A549 treated with Mapracorat at 1 μM for 4 hours (cell line): ENCODE measurements at places on chromosomes 11 and 22. TPM values are rescaled to one million over a fixed set of nuclear protein-coding genes. Genes with fewer than 3 reads are reported as not detected.

The SCGB1A1 gene
- not detected in 5 replicates for total RNA-seq

The RBMXL2 gene
- not detected in 5 replicates for total RNA-seq

The TEAD1 gene
- 43.7 to 83.0 TPM (median 66.6 TPM) in 5 replicates for total RNA-seq

The GNAZ gene
- total RNA-seq: 2.3 to 2.9 TPM (median 2.5 TPM) in 5 replicates

The OR51I1 gene
- not detected in 5 replicates for total RNA-seq

The SMTNL1 gene
- total RNA-seq: not detected in 5 replicates

The OR52I1 gene
- not detected in 5 replicates for total RNA-seq

The SCN4B gene
- 0.02 to 0.05 TPM (median 0.03 TPM) in 3 of 5 replicates, not detected in the others for total RNA-seq

The DMC1 gene
- total RNA-seq: 1.9 to 6.7 TPM (median 2.9 TPM) in 5 replicates

The PGA3 gene
- total RNA-seq: not detected in 5 replicates

The VSIG10L2 gene
- total RNA-seq: not detected in 5 replicates

The TUG1 gene
- 25.1 to 29.3 TPM (median 26.6 TPM) in 5 replicates for total RNA-seq

The TSPAN18 gene
- total RNA-seq: 2.3 to 3.1 TPM (median 2.9 TPM) in 5 replicates

The KRTAP5-1 gene
- not detected in 5 replicates for total RNA-seq

The SGSM1 gene
- total RNA-seq: 0.24 to 0.76 TPM (median 0.58 TPM) in 5 replicates

The NCAM1 gene
- 0.33 TPM in 1 of 5 replicates, not detected in the others for total RNA-seq

The IGLL1 gene
- total RNA-seq: not detected in 5 replicates

The DEUP1 gene
- total RNA-seq: not detected in 5 replicates

The DENND5A gene
- total RNA-seq: 34.9 to 58.1 TPM (median 42.8 TPM) in 5 replicates

The TMEM225 gene
- not detected in 5 replicates for total RNA-seq

The PLAAT3 gene
- 50.0 to 72.4 TPM (median 60.3 TPM) in 5 replicates for total RNA-seq

The DEAF1 gene
- total RNA-seq: 24.1 to 34.9 TPM (median 32.0 TPM) in 5 replicates

The TENM4 gene
- 0.02 to 0.45 TPM (median 0.17 TPM) in 5 replicates for total RNA-seq

The PLEKHA7 gene
- total RNA-seq: 44.0 to 52.1 TPM (median 49.4 TPM) in 5 replicates

The APOA4 gene
- total RNA-seq: not detected in 5 replicates
